ENCODE measurements at places on chromosomes 11 and 22.

DNA sequence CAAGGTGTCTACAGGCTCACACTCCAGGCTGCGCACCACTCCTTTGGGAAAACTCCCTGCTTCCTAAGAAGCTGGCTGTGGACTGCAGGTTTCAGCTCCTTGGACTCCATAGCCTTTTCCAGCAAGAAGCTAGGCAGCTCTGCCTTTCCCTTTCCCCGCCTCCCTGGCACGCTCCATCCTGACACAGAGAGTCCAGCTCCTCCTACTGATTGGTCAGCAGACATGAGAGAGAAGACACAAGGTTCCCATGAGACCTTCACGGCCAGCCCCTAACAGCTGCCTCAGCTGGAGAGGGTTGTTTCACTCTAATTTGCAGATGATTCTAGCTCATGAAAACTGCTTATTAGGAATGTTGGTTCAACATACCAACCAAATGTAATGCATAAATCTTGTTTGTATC lies 27.6 kb downstream of the TENM4 start:
- no peak for DNase-seq

- DNase-seq, result no peak
These were observed 34.5 kb downstream of the KIAA0930 start for GRCh38 chr22:45206233-45206632.

- DNase-seq, result no peak
These were observed 60.9 kb downstream of the LRP5 start for GRCh38 chr11:68373189-68373814.

GRCh38 chr11:11777897-11778296 lies 63.9 kb upstream of the USP47 start:
- DNase-seq, result no peak

DNA sequence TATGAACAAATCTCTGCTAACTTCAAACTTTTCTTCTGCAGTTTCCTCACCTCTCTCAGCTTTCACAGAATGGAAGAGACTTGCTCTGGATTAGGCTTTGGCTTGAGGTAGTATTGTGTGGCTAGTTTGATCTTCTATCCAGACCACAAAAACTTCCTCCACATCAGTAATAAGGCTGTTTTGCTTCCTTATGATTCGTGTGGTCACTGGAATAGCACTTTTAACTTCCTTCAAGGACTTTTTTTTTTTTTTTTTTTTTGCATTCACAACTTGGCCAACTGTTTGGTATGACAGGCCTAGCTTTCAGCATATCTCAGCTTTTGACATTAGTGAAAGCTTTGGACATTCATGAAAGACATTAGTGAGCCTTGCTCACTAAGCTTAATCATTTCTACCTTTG lies 47.5 kb upstream of the LRRC55 start:
- no peak for DNase-seq

DNA sequence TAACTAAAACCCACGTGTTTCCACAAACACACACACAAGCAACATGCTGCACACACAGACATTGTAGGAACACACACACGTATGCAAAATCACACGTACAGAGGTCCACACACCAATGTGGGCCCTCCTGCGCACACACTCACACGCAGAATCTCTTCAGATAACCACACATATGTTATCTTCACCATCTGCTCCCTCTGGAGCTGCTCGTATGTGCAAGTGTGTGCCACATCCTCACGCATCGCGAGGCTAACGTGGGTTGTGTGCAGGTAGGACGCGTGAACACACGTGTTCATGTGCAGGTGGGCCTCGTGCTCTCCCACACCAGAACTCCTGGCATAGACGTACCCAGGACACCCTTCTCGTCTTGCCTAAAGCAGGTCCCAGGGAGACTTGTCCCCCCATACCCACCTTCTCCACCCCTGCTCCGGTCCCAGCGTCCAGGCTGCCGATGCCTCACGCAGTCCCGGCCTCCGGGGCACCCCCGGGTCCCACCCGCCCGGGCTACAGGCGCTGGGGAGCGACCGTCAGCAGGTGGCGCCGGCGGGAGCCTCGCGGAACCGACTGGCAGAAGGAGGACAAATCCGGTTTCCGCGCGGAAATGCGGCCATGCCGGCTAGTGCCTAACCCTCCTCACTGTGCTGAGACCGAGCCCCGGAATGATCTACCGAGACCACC lies 10.3 kb upstream of the IGSF9B start:
- peak; percentile 13 for DNase-seq

GRCh38 chr11:78349624-78350023 lies 68.0 kb downstream of the GAB2 start:
- DNase-seq, result no peak

- no peak for DNase-seq
These were observed 18.5 kb downstream of the BLID start for GRCh38 chr11:122097419-122098001.

GRCh38 chr11:74171997-74172396 lies 908 bp downstream of the PPME1 start:
- DNase-seq, result no peak

- no peak for DNase-seq
These were observed 779.5 kb downstream of the METTL15 start for GRCh38 chr11:28887681-28888080.

GRCh38 chr22:45603619-45604018 lies 68.0 kb upstream of the ATXN10 start:
- DNase-seq, result no peak

DNA sequence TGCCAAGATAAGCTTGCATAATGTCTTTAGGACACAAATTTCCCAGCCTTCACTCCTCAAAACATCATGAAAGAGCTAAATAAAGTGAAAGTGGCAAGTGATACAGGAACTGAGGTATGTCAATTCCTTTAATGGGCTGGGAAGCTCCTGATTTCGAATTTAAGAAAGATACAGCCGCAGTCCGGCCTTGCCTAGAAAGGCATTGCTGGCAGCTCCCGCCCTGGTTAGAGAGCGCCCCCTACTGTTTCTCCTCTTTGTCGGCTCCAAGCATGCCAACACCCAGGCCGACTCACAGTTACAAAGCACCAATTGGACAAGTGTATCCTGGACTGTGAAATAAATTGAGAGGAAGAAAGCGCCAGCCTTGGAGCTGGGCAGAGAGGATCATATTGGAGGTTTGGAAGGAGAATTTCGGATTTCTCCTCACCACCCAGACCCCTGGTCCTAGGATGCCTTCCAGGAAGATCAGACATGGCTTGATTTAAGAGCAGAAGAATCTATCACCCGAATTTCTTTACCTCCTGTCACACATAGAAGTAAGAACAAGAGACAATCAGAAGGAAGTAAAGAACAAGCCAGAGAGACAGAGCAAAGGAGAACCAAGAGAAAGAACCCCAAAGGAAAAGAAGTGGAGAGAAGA lies 84.0 kb downstream of the FAM76B start:
- peak; percentile 89 for DNase-seq

- peak; percentile 28 for DNase-seq
These were observed 18.1 kb downstream of the MMP10 start for GRCh38 chr11:102762361-102762767.

DNA sequence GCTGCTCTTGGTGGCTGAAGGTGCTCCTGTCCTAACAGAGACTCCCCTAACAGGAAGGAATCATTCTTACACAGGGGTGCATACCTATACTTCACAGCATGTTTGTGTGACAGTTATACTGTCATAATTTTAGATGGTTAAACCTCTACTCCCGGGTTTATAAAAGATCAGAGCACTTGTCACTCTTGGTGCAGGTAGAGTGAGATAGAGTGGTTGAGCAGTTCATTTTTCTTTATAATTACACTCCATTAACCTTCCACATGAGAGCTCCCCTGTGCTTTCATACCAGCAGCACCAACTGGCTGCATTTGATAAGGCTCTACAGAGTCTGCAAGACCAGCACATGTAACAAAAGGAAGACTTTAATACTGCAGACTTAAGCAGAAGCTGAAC lies 72.9 kb downstream of the LARGE2 start:
- DNase-seq, result no peak

DNA sequence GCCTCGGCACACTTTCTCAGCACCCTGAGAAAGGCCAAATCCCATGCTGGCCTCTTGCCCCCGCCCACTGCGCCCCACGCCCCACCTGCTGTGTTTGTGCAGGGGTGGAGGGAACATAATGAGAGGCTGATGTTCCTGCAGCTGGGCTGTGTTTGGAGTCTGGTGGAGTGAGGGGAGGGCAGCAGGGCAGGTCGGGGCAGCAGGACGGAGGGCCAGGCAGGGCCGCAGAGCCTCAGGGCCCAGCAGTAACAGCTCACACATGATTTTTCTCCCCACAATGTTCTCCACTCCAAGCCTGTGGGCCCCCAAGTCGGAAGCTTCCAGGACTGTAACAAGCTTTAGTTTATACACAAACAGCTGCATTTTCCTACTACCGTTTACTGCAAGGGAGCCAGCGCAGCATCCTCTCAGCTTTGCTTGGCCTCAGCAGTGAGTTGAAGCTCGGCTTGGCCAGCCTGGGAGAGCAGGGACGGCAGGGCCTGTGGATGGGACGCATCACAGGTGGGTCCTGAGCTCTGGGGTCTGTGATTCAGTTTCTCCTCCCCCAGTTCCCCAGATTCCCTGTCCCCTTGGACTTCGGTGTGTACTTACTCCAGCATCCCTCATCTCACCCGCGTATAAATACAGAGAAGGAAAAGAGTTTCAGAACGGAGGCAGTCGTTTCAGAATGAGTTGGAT lies 51.0 kb downstream of the RPUSD4 start:
- DNase-seq, result no peak

GRCh38 chr22:39526736-39527171 lies 5.8 kb downstream of the RPS19BP1 start:
- DNase-seq, result peak; percentile 59

DNA sequence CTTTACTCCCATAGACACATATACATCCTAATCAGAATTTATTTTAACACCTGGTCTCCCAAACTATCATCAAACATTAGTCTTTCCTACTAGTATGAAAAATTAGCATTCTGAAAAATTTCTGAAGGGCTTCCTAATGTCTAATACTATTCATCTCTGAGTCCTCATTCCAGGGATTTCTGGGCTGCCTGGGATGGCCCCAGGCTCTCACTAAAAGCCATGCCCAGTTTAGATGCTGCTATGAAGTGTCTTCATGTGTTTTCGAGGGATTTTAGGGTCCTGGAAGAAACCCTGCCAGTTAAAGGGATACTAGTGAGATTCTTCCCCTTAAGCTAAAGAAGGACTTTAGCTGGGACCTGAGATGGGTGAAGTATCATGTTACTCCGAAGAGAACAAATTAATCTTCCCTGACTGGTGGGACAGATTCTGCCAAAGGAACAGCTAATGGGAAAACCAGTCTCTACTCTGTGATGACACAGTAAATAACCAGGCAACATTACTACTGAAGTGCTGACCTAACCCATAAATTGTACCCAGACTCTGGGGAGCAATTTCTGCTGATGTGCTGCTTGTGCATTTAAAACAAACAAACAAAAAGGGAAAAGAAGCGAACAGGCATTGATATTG lies 342.6 kb downstream of the SOX6 start:
- no peak for DNase-seq

DNA sequence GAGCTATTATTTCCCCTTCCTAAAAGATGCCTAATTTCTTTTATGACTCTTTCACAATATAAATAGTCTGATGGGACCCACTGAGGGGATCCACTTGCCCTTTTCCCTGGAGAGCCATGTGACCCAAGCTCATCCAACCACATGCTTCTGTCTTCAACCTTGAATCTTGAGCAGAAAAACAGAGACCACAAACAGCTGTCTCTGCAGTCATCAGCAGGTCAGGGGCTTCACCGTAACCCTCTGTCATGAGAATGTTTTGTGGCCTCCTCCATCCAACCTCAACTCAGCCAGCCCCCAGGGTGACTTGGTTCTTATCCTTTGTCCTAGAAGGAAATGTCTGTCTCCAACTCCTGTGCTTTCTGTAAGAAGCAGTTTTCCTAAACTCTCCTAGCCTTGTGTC lies 129.6 kb upstream of the POU2AF2 start:
- no peak for DNase-seq

- DNase-seq, result peak; percentile 19
These were observed 26.2 kb upstream of the PDE3B start for GRCh38 chr11:14617241-14618027.

- no peak for DNase-seq
These were observed 17.1 kb upstream of the PATE1 start for GRCh38 chr11:125728969-125729368.

GRCh38 chr11:69580529-69580928 lies 60.4 kb upstream of the CCND1 start:
- DNase-seq, result no peak

All from suppressor macrophage (primary cell).